NCI-H1436 treated with DMSO at 0.1 percent for 48 hours (cell line): ENCODE measurements at places on chromosomes 4 and X.

DNA sequence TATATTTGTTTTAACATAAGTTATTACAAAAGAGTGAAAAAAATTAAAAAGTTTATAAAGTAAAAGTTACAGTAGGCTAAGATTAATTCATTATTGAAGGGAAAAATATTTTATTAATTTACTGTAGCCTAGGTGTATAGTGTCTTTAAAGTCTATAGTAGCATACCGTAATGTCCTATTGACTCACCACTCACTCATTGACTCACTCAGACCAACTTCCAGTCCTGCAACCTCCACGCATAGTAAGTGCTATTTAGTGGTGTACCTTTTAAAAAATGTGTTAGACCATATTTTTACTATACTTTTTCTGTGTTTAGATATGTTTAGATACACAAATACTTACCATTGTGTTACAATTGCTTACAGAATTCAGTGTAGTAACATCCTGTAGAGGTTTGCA lies 841.1 kb downstream of the CENPC start:
- no peak for DNase-seq

- no peak for DNase-seq
These were observed 158.4 kb downstream of the EMCN start for GRCh38 chr4:100359441-100359840.

GRCh38 chr4:173167758-173168395 lies 734 bp upstream of the GALNT7 start:
- DNase-seq: peak; percentile 18

DNA sequence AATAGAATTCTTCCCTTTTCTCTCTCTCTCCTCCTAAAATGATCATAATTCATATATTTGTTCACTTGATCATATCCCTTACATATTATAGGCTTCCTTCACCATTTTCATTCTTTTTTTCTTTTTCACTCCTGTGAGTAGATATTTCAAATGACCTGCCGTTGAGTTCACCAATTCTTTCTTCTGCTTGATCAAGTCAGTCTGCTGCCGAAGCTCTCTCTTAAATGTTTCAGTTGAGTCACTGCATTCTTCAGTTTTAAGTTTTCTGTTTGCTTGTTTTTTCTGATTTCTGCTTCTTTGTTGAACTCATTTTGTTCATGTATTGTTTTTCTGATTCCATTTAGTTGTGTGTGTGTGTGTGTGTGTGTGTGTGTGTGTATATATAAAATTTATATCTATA lies 354.3 kb downstream of the GPAT3 start:
- no peak for DNase-seq

DNA sequence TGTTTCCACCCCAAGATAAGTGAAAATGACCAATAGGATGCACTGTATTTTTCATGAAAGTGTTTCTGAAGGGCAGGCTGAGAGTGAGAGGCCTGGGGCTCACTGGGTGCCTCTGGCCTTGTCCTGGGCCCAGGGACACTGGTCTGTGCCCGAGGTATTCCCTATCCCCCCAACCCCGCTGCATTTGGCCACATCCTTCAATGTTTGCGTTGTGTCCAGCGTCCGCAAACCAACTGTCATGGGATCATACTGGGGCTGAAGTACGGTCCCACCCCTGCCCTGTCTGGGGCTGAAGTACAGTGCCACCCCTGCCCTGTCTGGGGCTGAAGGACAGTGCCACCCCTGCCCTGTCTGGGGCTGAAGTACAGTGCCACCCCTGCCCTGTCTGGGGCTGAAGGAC lies 22.0 kb upstream of the MSANTD1 start:
- DNase-seq: no peak

DNA sequence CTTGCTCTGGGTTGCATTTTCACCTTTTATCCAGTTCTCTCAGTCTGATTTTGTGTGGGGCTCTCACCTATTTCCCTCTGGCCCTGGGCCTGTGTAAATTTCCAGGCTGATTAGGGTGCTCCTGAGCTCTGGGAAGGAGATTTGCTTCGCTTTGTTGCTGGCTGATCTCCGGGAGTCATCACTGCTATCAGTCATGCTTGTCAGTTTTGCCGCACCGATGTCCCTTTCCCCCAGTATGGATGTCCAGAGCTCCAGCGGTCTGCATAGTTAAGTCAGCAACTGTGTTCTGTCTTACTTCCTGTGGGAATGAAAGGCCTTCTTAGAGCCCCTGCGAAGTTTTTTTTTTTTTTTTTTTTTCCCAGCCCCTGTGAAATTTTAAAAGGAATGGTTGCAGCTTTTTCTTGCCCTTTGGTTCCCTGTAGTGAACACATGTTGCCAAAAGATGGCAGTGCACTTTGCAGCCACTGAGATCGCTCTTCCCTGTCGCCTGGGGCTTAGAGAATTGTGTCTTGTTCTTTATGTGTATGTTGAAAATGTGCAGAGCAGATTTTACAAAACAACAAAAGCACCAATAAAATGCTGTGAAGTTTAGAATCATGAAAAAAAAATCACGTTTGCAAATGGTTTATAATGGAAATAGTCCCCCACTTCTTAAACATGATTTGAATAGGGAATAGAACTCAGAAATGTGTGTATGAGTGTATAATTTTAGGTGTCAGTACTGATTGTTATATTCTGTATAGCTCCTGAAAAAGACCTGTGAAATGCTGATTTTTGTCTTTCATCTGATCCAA lies 109.1 kb upstream of the SLC4A4 start:
- DNase-seq: no peak

- DNase-seq: no peak
These were observed 3.1 kb downstream of the PDGFC start for GRCh38 chr4:156968479-156968984.

- no peak for DNase-seq
These were observed 27.2 kb upstream of the SEC24B start for GRCh38 chr4:109406337-109406931.

DNA sequence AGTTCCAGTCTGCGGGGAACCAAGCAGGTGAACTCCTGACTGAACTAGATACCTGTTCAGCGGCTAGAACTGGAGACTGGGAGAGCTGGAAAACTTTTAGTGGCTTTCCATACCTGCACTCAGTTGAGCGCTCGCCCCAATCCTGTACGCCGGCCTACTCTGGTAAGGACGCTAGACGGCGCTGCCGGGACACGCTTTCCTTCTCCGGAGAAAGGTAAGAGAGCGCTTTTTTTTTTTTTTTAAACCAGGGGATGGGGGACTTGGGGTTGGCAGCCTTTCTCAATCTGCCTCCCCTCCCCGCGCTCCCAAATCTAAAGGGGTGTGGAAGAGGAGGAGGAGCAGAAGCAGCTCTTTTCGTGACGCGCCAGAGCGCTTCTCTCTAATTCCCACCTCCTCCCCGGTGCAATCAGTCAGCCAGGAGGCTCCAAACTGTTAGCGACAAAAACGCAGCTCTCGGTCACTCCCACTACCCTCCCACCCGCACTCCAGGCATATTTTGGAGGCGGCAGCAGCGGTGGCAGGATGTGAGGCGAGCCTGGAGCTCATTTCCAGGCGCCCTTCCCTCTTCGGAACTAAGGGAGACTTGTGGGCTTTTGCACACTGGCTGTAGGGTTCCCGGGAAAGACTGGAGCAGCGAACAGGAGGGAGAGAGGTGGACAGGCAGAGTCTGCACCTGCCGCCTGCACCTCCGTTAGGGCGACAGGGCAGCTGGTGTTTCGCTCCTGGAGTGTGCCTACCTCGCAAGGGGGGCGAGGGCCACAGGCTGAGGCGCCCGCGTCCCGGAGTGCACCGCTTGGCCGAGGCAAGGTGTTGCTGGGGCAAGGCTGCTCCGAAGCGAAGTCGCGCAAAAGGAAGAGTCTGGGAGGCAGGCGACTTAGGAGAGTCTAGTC lies at the start of gene IL1RAPL2:
Gene IL1RAPL2, plus strand, starts transcription at position 409 of the 890 bp plus-strand sequence.
- no peak for DNase-seq

GRCh38 chrX:68675571-68675970 lies 28.1 kb downstream of the STARD8 start:
- DNase-seq: no peak

DNA sequence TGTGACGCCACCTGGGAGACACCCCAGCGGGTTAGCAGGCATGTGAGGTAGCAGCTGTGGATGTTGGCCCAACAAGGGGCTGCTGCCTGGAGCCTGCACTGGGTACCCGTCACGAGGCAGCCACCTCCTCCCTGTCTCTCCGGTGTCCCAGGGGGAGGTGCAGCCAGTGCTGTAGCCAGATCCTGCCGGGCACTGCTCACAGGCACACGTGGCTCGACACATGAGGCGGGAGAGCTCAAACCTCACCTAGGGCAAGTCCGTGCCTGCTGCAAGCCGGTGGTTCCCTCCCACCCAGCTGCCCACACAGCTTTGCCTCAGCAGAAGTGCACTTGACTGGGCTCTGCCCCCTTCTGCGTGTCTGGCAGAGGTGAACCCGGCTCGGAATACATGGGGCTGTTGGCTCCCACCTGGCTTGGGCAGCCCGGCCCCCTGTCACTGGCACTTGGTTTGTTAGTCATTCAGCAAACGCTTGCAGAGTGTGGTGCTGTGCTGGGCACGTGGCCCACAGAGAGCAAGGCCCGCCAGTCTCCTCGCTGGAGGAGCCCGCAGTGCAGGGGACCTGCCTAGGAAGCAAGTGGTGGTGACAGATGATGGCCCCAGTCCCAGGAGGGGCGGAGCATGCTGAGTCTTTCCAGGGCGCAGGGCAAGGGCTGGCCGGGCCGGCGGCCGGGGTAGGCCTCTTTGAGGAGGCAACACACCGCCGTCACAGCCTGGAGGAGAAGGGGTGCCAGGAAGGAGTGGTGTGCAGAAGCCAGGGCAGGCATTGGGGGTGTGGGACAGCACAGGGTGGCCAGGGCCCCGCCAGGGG lies 10.1 kb upstream of the SH3TC1 start:
- peak; percentile 58 for DNase-seq

DNA sequence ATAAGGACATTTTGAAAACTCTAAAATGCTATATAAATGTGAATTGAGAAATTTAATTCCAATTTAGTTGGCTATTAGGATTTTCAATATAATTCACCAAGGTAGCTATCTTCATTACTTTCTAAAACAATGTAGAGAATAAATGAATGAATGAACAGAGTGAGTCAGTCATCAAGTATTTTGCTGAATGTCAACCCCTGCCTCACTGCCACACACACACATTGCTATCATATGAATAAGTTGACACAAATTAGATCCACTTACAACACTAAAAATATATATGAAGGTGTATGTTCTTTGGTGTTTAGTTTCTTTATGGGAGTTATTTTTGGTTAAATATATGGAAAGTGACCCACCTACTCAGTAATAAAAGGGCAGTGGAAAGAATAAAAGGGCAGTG lies 141.4 kb upstream of the SMIM10 start:
- DNase-seq: no peak

DNA sequence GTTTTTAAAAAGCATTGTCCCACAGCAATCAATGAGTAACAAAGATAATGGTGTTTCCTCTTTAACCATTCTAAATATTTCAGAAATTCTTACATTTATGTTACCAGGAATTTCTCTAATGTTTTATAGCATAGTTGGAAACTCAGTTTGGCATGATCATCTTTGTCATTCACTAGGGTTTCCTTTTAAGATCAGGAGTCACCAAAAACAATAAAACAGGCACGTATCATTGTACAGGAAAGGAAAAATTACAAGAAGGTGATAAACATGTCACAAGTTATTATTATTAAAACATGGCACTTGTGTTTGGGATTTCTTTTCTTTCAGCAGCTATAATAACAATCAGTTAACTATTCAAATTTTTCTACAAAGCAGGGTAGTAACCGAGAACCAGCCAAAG lies 84.0 kb downstream of the SLC10A7 start:
- no peak for DNase-seq

DNA sequence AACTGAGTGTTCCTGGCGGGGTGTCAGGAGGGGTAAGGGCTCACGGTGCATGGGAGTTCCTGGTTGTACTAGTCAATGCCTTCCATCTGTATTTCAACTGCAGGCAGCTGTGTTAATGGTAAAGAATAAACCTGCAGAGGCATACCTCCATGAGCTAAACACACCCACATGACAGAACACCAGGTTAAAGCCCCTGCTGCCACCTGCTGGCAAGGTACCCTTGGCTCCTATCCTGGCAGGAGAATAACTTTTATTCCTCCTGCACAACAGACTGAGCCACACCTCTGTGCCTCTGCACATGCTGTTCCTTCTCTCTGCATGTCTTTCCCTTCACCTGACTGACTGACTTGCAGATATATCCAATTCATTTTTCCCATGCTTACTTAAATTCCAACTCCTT lies 11.1 kb downstream of the ITIH6 start:
- no peak for DNase-seq

GRCh38 chr4:122053186-122053585 lies 98.9 kb upstream of the BLTP1 start:
- DNase-seq: no peak

- DNase-seq: no peak
These were observed 89.3 kb upstream of the NEIL3 start for GRCh38 chr4:177220376-177220775.

GRCh38 chrX:155745792-155746191 lies 133.0 kb upstream of the TMLHE start:
- peak; percentile 41 for DNase-seq

DNA sequence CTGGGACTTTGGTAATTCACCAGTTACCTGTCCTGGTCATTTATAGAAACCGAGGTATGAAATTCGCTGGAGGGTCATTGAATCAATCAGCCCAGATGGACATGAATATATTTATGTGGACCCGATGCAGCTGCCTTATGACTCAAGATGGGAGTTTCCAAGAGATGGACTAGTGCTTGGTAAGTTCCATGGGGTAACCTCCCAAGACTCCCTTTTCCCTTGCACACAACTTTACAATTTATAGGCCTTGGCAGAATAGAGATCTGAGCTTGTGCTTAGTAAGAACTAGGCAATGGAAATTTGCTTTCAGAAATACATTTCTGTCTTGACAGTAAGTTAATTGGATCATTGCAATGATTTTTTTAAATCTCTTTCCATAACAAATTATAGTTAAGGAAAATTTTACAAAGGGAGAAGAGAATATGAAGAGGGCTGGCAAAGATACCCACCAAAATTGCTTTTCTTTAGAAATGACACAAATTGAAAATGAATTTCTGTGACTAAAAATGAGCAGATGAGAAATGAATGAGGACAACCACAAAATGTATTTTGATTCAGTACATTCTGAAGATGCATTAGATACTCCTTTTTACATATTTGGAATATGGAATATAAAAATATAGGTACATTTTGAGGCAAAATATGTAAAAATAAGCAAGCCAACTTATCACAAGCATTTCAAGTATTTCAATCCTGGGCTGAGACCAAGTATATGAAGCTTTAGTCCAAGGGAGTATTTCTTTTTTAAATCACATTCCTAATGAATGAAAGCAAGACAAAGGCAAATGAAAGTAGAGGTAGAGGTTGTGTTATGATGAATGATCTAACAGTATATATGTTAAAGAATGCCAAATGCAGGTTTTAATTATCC lies 45.9 kb downstream of the PDGFRA start:
- no peak for DNase-seq

DNA sequence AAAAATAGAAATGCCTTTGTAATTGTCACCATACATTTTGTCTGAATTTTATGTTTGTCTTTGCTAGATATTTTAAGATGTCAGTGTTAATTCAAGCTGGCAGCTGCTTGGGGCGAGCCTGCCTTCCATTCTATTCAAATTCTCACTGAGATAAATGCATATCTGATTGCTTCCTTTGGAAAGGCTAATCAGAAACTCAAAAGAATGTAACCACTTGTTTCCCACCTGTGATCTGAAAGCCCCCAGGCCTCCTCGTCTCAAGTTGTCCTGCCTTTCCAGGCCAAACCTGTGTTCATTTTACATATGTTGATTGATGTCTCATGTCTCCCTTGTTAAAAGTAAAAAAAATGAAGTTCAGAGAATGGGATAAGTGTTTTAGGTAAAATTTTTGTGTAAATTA lies 318.7 kb upstream of the TECRL start:
- DNase-seq: no peak

GRCh38 chr4:94408549-94409374 lies 43.0 kb upstream of the PDLIM5 start:
- no peak for DNase-seq
